ENCODE measurements at places on chromosomes 13 and 19.

- DNase-seq: no peak
These were observed 14.3 kb upstream of the SCEL start for GRCh38 chr13:77521194-77521593.

DNA sequence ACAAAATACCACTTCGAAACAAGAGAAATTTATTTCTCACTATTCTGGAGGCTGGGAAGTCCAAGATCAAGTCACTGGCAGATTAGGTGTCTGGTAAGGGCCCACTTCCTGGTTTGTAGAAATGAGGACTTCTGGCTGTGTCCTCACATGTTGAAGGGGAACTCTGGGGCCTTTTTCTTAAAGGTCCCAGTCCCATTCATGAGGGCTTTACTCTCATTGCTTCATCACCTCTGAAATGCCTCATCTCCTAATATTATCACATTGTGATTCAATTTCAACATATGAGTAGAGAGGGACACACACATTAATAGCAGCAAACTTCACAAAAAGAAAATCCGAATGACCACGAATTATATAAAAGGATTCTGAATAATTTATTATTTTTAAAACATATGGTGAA, 21.6 kb upstream of the SIGLEC14 start:
- no peak for DNase-seq

- no peak for DNase-seq
These were observed 54.7 kb upstream of the HTR2A start for GRCh38 chr13:46951516-46951915.

GRCh38 chr13:60431108-60431700, 34.2 kb downstream of the TDRD3 start:
- peak; percentile 25 for DNase-seq

- DNase-seq: no peak
These were observed 185.6 kb upstream of the STARD13 start for GRCh38 chr13:33471204-33471603.

DNA sequence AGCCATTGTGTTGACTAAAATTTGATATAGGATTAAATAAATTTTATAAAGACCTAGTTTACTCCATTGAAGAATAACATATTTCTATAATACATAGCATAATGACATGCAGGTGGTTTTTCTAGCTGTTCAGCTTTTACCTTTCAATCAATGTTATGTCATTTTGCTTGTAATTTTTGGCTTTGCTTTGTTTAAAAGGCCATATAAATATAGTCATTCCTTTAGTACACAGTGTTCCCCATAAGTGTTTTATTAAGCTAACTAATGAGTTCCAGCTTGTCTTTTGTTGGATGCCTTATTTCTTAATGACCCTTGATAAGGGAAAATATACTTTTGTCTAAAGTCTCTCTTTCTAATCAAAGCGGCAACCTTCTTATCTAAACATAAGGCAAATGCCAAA, 906.3 kb upstream of the GPC6 start:
- DNase-seq: no peak

- no peak for DNase-seq
These were observed 739 bp downstream of the EIF3G start for GRCh38 chr19:10118960-10119359.

GRCh38 chr19:8609279-8610040, 1.1 kb downstream of the ADAMTS10 start:
- no peak for DNase-seq

GRCh38 chr13:36131222-36131930, at the start of gene DCLK1:
DCLK1 (minus strand) TSS chr13:36131382.
- no peak for DNase-seq

DNA sequence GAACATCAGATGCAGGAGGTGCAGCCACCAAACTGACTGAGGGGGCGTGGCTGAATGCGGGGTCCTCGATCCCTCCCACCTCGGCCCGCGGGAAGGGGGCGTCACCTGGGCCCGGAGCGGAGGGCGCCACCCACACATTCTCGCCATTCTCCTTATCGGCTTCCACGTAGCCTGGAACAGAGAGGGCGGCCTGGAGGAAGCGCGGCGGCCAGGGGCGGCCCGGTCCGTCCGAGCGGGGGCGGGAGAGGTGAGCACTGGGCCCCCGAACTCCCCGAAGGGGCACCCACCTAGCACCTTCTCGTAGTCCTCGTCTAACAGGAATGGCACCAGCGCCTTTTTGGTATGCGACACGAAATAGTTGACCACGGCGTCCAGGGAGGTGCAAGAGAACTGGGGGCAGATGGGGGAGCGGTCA, 11.8 kb downstream of the STAP2 start:
- DNase-seq: no peak

DNA sequence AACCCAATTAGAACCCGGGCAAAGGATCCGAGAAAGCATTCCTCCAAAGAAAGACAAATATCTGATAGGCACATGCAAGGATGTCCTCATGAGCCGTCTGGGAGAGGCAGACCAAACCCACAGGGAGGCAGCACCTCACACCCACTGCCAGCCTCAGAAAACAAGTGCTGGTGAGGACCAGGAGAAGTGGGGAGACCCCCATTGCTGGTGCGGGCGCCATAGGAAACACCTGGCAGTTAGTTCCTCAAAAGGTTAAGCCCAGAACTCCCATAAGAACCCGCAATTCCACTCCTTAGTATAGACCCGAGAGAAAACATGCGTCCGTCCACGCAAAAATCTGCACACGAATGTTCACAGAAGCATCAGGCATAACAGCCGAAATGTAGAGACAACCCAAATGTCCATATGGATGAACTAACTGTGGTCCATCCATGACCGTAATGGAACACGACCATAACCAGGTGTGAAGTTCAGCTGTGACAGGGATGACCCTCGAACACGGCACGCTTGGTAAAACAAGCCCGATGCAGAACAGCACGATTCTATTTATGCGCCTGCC, 7.9 kb downstream of the ZNF787 start:
- DNase-seq: no peak

GRCh38 chr19:18489627-18490184, 32.2 kb downstream of the ELL start:
- DNase-seq: no peak

GRCh38 chr19:35090506-35091214, 25.0 kb upstream of the FXYD3 start:
- peak; percentile 66 for DNase-seq

DNA sequence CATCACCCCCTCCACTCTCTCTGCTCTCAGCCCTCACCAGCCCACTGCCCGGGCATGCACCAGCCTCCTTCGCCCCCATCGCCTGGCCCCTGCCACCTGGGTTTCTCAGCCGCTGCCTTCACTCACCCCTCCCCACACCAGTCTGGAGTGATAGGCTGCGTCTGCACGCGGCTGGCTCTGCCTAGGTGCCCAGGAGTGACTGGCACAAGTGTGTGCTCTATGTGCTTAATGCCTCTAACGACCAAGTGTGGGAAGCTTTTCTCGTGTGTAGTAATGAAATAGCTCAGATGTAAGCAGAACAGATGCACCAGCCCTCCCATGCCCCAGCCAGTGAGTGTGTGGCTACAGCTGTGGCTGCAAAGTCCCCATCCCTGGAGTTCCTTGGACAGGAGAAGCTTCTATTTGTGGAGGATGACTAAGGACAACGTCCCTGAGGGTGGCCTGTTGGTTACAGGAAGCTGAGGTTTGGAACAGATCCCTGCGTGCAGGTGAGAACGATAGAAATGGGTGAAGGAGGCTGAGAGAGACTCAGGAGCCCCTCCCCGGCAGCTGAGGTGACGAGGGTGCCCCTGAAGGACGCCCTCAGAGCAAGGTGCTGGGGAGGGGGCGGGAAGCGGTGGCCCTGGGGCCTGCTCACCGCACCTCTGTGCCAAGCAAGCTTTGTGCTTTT, 35.6 kb downstream of the ATP11A start:
- DNase-seq: no peak

DNA sequence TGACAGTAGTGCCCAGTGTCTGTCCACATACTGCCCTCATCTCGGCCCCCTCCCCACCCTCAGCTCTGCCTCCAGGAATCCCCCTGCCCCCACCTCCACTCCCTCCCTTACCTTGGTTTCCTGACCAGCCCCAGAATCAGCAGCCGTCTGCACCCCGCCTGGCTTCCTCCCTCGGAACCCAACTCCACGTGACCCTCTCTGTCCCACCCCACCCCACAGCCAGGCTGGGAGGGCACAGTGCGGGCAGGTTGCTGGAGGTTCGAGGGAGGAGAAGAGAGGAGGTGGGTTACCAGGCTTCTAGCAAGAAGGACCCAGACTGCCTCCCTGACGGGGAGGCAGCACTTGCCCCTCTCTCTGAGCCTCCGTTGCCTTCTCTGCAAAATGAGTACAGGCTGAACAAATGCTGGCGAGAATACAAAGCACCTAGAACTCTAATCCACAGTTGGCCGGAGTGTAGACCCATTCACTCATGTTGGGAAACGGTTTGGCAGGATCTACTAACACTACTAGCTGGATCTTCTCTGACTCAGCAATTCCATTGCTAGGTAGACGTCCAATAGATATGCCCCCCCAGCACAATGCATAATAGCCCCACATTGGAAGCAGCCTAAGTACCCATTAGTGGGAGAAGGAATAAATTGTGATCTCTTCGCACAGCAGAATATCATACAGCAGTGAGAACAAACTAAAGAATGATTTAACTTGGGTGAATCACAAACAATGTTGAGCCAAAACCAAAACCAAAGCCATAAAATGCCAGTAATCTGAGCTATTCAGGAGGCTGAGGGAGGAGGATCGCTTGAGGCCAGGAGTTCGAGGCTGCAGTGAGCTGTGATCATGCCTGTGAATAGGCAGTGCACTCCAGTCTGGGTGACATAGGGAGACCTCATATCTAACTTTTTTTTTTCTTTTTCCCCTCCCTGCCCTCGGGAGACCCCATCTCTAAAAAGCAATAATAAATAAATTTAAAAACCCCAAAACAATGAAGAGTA, at the start of gene RASAL3:
TSS of gene RASAL3 (minus strand) at position 151 of the 992 bp plus-strand sequence. CDS start 186 bp downstream, outside the sequence.
- DNase-seq: no peak

GRCh38 chr13:99406799-99407201, 94.5 kb upstream of the TM9SF2 start:
- no peak for DNase-seq

- no peak for DNase-seq
These were observed 30.7 kb downstream of the CEACAM1 start for GRCh38 chr19:42497492-42498168.

- no peak for DNase-seq
These were observed 32.3 kb upstream of the FGF9 start for GRCh38 chr13:21638319-21639282.

- DNase-seq: no peak
These were observed 14.1 kb downstream of the PROSER1 start for GRCh38 chr13:39023761-39024160.

DNA sequence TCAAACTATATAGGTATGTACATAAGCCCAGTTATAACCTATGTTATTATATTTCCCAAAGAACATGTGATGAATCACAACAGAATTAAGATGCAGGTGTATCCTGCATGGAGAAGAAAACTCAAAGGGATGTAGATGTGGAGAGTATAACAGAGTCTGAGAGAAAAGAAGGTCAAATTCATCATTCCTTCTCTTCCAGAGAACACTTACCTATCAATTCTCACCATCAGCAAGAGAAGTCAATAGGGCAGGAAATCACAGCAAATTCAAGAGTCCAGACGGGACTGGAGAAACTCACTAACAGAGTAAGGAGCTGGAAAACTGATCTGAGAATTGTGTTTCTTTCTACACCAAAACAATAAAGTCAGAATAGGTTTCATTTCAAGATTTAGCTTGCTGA, 28.4 kb downstream of the DIAPH3 start:
- DNase-seq: no peak

DNA sequence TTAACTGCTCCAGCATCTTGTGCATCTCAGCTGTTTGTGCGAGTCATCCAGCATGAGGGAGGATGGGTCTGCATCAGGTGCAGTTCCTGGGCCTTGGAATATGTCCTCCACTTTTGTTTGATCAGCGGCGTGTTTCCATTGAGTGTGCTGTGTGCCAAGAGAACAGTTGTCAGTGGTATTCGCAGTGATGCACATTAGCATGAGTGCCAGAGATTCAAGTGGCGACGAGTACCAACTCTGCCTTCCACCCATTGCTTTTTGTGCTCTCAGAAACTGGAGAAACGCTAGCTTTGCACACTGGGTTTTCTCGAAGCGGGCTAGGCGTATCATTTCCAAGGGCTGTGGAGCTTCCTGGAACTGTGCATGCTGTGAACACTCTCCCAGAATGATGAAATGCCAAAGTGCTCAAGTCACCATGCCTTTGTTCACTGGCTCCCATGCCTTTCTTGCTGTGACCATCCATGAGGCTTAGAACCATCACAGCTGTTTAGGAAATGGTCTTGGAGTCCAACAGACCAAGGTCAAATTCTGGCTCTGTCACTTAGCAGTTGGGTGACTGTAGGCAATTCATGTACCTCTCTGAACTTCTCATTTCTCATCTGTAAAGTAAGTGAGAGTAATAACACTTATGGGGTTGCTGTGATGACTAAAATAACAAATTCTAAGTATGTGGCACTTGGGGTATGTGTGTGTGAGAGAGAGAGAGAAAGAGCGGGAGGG, 18.4 kb downstream of the LRCH1 start:
- no peak for DNase-seq

DNA sequence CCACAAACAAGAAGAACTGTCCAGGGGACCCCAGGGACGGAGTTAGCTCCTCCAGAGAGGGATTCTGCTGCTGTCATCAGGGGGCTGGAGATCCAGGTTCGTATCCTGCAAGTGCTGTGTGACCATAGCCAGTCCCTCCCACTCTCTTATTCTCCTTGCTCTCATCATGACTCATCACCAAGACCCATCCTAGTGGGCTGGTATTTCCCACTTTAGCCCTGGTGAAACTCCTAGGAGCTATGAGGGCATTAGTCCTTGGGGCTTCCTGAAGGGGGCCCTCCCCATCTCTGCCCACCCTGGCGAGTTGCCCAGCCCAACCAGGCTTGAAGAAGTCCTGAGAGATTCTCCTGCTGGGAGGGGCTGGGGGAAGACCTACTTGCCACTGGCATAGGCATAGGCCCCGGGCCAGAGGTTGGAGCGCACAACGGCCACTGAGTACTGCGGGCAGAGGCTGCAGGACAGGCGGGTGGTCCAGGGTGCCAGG, 7.5 kb upstream of the DMWD start:
- no peak for DNase-seq
